Lower lobe of right lung (tissue), 2 donors: ENCODE measurements at places on chromosomes 2 and 18. TPM values are rescaled to one million over a fixed set of nuclear protein-coding genes. Genes with fewer than 3 reads are reported as not detected.

ANKRD30B gene
- not detected for total RNA-seq

EDAR gene
- total RNA-seq = 0.12 TPM

EMX1 gene
- total RNA-seq = not detected

NAT8 gene
- total RNA-seq = not detected

FOSL2 gene
- total RNA-seq = 74.9 TPM

HOXD13 gene
- total RNA-seq = not detected

DNAJC5G gene
- not detected for total RNA-seq

ZSWIM2 gene
- total RNA-seq = not detected

NEU2 gene
- total RNA-seq = not detected

KRTCAP3 gene
- total RNA-seq = 18.8 TPM

SPDYA gene
- total RNA-seq = 1.9 TPM

SOWAHC gene
- 20.8 TPM for total RNA-seq

NCK2 gene
- total RNA-seq = 36.7 TPM

ERBB4 gene
- total RNA-seq = 25.3 TPM

MOCOS gene
- 4.2 TPM for total RNA-seq

APCDD1 gene
- 33.4 TPM for total RNA-seq

PDCD1 gene
- 1.4 TPM for total RNA-seq

PTRHD1 gene
- total RNA-seq = 24.6 TPM

FBXO15 gene
- total RNA-seq = 4.2 TPM

EVX2 gene
- total RNA-seq = not detected

CFAP53 gene
- total RNA-seq = 3.7 TPM

CHRNG gene
- total RNA-seq = not detected

PDE11A gene
- 0.27 TPM for total RNA-seq

GLI2 gene
- total RNA-seq = 3.3 TPM

CNPPD1 gene
- 67.7 TPM for total RNA-seq

CACNB4 gene
- 17.3 TPM for total RNA-seq

RAX gene
- total RNA-seq = not detected

TM4SF20 gene
- not detected for total RNA-seq

RSAD2 gene
- 21.9 TPM for total RNA-seq

PLGLB1 gene
- 2.7 TPM for total RNA-seq

NT5C1B gene
- not detected for total RNA-seq

ONECUT2 gene
- total RNA-seq = 0.03 TPM

DOCK10 gene
- 52.3 TPM for total RNA-seq

ABCG8 gene
- not detected for total RNA-seq

ASTL gene
- total RNA-seq = not detected

PLEK gene
- total RNA-seq = 42.1 TPM

CTLA4 gene
- total RNA-seq = 0.86 TPM

AMER3 gene
- total RNA-seq = not detected

IL1A gene
- 2.1 TPM for total RNA-seq

DPY30 gene
- 60.4 TPM for total RNA-seq

MBOAT2 gene
- total RNA-seq = 36.5 TPM

CD8B gene
- total RNA-seq = 1.5 TPM

LINC00305 gene
- total RNA-seq = not detected

CCDC148 gene
- 2.8 TPM for total RNA-seq

TSPYL6 gene
- total RNA-seq = not detected

REG3A gene
- not detected for total RNA-seq

TXNL1 gene
- 53.0 TPM for total RNA-seq

TRIM43 gene
- not detected for total RNA-seq

REG1B gene
- total RNA-seq = not detected

ITGB6 gene
- 65.2 TPM for total RNA-seq

SKA1 gene
- 1.2 TPM for total RNA-seq

RALBP1 gene
- total RNA-seq = 58.1 TPM

PSMA8 gene
- not detected for total RNA-seq

SERPINB13 gene
- total RNA-seq = not detected

SERPINB5 gene
- total RNA-seq = not detected
